ENCODE measurements at places on chromosomes 12 and 14.
A peak's percentile ranks its signal among the peaks of the same experiment; 100 is the strongest.

DNA sequence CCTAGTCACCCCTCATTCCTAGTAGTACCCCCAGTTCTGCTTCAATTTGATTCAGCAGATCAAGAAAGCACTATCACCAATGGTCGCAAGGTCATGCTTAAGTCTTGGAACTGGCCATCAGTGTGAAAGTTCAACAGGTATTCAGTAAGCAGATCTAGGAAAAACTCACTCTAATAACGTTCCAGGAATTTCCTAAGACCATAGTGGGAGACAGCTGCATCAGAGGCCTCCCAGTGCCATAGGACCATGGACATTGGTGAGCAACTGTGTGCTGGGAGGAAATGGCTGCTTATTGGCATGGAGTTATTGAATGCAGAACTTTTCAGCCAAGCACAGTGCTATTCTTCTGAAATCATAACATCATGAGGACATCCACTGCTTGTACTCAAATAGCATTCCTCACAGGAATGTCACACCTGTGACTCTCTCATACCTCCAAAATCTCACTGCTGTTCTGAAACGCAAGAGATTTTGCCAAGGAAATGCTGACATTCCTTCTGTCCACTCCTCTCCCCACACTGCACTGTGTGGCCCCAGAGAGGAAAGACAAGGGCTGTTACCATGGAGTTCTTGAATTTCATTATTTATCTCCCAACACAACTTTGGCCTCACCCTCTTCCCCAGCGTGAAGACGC, 30.9 kb upstream of the MDM2 start:
- no peak for DNase-seq

GRCh38 chr12:52740584-52740983, 36.6 kb downstream of the KRT76 start:
- no peak for DNase-seq

DNA sequence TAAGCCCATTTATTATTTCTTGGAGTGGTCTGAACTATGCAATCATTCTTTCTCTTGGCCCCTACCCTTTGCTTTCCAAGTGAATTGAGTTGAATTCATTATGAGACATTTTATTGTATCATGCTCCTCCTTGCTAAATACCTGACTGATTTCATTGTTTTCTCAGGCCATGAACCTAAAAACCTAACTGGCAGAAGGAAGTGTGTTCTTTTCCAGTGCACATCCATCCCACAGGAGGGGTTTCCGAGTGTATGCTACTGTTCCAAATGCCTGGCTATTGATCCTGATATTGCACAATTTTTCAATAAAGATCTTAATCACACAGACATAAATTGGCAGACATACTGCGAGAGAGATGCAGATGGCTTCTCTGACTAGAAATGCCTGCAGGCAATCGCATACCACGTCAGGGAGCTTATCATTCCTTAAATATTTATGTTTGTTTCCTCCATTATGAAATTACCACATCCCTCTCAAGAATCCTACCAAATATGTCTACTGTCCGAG, 162.2 kb upstream of the EGLN3 start:
- DNase-seq, result no peak

DNA sequence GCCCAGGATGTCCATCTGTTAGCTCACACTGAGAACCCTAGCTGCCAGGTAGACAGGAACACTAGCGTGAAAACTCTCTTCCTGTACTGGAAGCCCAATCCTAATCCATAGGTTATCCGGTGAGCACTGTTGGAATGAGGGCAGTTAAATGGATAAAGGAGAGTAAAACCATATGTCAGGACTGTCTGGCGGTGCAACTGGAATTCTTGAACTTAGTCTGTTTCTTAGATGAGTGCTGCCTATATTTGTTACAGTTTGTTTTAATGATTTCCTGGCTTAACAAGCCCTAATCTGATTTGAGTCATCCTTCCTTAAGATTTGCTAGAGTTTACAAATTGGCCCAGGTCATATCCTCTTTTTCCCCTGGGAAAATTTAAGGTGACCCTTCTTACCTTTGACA, 104.7 kb downstream of the ANO4 start:
- DNase-seq, result no peak

- DNase-seq, result peak; percentile 76
These were observed 10.3 kb downstream of the KRT7 start for GRCh38 chr12:52243259-52243855.

DNA sequence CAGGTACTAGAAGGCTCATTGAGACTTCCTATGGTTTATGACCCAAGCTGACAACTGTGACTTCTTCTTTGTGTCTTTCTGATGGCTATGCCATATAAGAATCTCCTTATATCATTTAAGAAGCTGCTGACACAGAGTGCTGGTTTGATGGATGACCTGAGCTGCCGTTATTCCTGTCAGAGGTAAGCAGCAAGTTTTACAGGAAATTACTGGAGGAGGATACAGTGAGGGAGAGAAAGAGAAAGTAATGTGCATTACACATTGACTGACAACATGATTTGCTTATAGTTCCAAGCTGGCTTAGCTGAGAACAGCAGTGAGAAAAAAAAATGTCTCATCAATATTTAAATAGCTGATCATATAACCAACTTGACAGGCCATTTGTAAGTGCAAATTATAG, 981.4 kb downstream of the FSCB start:
- DNase-seq, result no peak

- DNase-seq, result no peak
These were observed 32.4 kb downstream of the IQSEC3 start for GRCh38 chr12:98924-99352.

GRCh38 chr12:122023339-122024131, 1.9 kb downstream of the BCL7A start:
- peak; percentile 69 for DNase-seq

DNA sequence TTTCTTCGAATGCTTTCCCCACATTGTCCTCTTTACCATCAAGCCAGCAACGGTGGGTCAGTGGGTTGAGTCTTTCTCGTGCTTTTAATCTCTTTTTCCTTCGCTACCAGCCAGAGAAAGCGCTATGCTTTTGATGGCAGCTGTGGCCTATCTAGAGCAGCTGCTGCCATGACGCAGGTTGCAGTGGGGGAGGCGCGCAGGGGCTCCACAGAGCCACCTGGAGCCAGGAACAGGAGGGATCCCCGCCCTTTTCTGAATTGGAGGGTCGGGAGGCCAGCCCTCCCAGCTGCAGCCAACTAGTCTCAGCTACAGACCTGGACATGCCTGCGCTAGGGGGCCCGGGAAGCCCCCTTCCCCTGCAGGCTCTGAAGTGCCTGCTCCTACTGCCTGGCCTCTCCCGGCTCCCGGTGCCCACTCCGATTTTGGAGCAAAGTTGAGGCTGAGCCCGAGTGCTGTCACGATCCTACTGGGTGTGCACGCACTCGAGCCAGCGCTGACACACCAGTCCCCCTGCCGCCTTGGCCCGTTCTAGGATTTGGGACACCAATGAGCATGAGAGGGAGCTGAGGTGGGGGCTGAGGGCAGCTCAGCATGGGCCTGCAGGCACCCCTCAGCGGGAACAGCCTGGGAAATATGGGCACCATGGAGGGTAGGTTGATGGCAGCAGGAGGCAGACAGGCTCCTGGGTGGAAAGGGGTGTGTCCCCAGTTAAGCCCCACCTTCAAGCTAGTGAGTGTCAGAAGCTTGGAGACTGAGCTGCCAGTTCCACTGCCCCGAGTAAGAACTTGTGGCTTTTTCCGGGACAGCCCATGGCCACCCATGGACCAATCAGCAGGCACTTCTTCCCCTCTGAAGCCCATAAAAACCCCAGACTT, 784.2 kb downstream of the SLC6A15 start:
- no peak for DNase-seq

- DNase-seq, result no peak
These were observed 58.2 kb downstream of the KIF26A start for GRCh38 chr14:104196461-104197140.

DNA sequence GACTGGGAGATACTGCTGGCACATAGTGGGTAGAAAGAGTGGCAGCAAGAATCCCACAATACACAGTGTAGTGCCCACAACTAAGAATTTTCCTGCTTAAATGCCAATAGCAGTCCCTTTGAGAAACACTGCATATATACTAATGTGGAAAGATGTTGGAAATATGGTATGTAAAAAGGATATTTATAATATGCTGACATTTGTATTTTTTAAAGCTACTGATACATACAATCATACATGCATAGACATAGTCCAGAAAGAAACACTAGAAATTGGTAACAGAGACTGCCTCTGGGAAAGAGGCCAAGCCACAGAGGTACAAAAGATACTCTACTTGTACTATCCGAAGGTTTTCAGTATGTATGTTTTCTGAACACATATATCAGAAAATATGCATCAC, 30.3 kb downstream of the TRIP11 start:
- no peak for DNase-seq

- no peak for DNase-seq
These were observed 57.6 kb upstream of the DDX11 start for GRCh38 chr12:31016057-31016456.

GRCh38 chr14:92759300-92759678, 10.9 kb upstream of the LGMN start:
- peak; percentile 57 for DNase-seq

- DNase-seq, result no peak
These were observed 163.9 kb downstream of the TBX5 start for GRCh38 chr12:114241973-114242434.

GRCh38 chr14:105888151-105888550, 361.8 kb downstream of the TMEM121 start:
- no peak for DNase-seq

- DNase-seq, result no peak
These were observed 256.6 kb upstream of the PPFIA2 start for GRCh38 chr12:82015623-82016347.

DNA sequence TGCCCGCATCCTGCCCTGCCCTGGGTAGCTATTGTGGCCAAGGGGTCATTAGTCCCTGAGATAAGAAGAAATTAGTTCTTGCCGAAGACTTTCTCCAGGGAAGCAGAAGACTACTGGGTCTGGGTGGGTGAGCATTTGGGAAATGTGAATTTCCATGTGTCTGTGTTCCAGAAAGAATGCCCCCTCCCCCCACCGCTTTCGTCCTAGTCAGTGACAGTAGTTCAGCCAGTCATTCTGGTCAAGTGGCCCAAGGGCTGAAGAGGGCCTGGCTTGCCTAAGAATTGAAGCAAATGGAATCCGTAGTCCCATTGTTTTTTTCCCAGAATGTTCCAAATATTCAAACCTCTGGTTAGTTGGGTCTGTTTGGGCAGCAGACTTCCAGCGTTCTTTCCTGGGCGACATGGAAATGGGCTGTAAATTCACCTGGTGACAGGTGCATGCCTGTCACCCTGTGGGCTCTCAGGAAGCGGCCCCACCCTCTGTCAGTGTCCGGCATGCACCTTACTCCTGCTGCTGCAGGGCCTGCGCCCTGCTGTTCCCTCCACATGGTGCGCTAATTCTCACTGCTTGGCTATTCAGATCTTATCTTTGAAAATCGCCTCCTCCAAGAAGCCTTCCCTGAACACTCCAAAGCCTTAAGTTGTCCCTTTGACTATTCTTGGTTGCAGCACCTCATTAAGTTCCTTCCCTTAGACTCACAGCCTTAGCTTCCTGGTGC, 1.4 kb upstream of the RFLNA start:
- DNase-seq, result no peak

GRCh38 chr14:51307551-51307950, 67.5 kb downstream of the TMX1 start:
- DNase-seq, result no peak

- no peak for DNase-seq
These were observed 421.2 kb downstream of the CCDC91 start for GRCh38 chr12:28611449-28611848.

GRCh38 chr14:59377991-59378601, 87.1 kb downstream of the GPR135 start:
- DNase-seq, result no peak

DNA sequence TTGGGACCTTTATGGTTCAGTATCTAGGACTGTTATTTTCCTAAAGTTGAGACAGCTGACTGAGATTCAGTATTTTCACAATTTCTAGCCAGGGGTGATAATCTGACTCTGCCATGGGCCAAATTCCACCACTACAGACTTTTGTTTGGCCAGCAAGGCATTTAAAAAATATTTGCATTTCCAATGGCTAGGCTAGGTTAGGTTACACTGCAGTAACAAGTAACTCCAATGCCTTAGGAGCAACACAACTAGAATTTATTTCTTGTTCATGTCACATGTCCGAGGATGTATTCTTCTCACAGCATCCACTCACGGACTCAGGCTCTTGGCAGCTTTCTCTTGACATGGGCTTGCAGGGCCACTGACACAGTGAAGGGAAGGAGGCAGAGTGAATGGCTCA, 83.0 kb downstream of the CPSF2 start:
- no peak for DNase-seq

- no peak for DNase-seq
These were observed 286.7 kb upstream of the GRIP1 start for GRCh38 chr12:66965621-66966020.

- DNase-seq, result no peak
These were observed 64.9 kb upstream of the DICER1 start for GRCh38 chr14:95222151-95222631.

DNA sequence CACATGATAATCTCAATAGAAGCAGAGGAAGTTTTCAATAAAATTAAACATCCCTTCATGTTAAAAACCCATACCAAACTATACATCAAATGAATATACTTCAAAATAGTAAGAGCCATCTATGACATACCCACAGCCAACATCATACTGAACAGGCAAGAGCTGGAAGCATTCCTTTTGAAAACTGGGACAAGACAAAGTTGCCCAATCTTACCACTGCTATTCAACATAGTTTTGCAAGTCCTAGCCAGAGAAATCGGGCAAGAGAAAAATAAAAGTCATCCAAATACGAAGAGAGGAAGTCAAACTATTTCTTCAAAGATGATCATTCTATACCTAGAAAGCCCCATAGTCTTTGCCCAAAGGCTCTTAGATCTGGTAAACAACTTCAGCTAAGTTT, 454.7 kb upstream of the PRICKLE1 start:
- no peak for DNase-seq

DNA sequence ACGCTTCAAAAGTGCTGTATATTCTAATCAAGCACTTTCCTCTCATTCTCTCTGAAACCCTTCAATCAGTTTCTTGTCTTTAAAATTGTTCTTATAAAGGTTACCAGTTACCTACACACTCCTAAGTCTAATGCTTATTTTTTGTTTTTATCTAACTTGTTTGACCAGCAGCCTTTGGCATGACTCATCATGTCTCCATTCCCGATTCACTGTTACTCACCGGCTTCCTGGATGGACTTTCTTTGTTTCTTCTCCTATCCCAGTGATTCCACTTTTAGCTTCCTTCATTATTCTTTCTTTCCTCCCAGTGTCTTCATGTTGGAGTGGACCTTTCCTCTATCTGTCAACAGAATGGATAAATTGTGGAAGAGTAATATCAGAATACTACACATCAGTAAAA, 368.6 kb upstream of the CCDC196 start:
- DNase-seq, result no peak

DNA sequence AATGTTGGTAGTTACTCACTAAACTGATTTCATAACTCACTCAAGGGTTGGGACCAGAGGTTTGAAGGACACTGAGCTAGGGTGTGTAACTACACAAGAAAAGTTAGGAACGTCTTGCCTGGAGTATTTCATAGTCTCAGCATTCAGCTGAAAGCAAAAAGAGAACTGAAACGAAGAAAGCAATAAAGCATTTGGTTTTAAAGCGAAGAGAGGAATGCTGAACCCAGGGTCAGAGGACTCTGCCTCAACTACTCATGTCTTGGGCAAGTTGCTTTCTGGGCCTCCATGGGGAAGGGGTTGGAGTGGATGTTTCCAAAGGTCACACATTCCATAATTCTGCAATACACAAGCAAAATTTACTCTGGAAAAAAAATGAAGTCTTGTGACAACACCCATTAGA, 1.4 kb downstream of the GNS start:
- DNase-seq, result no peak

- DNase-seq, result no peak
These were observed 74.6 kb downstream of the KITLG start for GRCh38 chr12:88505696-88506095.

Data from NCI-H510A (cell line).